ENCODE measurements at places on chromosomes 3 and 15.
A peak's percentile ranks its signal among the peaks of the same experiment; 100 is the strongest.

DNA sequence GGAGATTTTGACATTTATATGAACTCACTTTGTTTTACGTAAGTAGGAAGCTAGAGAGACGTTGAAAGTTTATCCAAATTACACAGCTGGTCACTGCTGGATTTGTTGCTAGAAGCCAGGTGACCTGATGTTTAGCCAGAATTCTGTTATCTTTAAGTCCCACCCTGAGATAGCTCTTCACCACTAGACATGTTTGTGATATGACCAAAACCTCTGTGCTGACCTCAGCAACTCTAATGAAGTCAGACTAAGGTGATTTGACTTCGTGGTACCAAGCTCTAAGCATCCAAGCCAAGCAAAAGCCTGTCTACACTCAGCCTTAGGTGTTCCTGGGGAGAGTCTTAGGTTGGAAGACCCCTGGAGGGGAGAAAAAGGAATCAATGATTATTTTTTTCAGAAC, 102.4 kb downstream of the ARRDC4 start:
- H3K27me3 ChIP-seq, result peaks cover 40% of the 10 kb centered on the region
- H3K27ac ChIP-seq, result no peak overlapping the region
- no peaks in the 10 kb centered on the region for H3K4me1 ChIP-seq
- H3K4me3 ChIP-seq, result no peak overlapping the region
- DNase-seq, result no peak

- H3K27me3 ChIP-seq, result no peaks in the 10 kb centered on the region
- peaks cover 57% of the 10 kb centered on the region for H3K36me3 ChIP-seq
- DNase-seq, result no peak
- peak overlapping the region; percentile 79 for H3K27ac ChIP-seq
- peaks cover 3% of the 10 kb centered on the region for H3K4me1 ChIP-seq
These were observed 51.7 kb downstream of the TRANK1 start for GRCh38 chr3:36893137-36893557.

GRCh38 chr3:108661699-108662098, 72.2 kb downstream of the DZIP3 start:
- no peak for DNase-seq
- no peak overlapping the region for H3K4me3 ChIP-seq
- H3K27ac ChIP-seq, result no peak overlapping the region

- peak overlapping the region; percentile 34 for H3K27ac ChIP-seq
- DNase-seq, result no peak
- peaks cover 37% of the 10 kb centered on the region for H3K4me1 ChIP-seq
- no peak overlapping the region for H3K4me3 ChIP-seq
These were observed 108.7 kb upstream of the ALDH1A3 start for GRCh38 chr15:100770661-100771584.

GRCh38 chr15:73599934-73600333, 33.3 kb downstream of the NPTN start:
- DNase-seq, result no peak
- peaks cover 32% of the 10 kb centered on the region for H3K4me1 ChIP-seq
- H3K27ac ChIP-seq, result peak overlapping the region; percentile 48
- H3K36me3 ChIP-seq, result no peaks in the 10 kb centered on the region

All from mesothelial cell of epicardium (in vitro differentiated cells).